CD4-positive, alpha-beta T cell treated with Interleukin-17A for 1 hour (primary cell): ENCODE measurements at places on chromosomes 16 and 17.

DNA sequence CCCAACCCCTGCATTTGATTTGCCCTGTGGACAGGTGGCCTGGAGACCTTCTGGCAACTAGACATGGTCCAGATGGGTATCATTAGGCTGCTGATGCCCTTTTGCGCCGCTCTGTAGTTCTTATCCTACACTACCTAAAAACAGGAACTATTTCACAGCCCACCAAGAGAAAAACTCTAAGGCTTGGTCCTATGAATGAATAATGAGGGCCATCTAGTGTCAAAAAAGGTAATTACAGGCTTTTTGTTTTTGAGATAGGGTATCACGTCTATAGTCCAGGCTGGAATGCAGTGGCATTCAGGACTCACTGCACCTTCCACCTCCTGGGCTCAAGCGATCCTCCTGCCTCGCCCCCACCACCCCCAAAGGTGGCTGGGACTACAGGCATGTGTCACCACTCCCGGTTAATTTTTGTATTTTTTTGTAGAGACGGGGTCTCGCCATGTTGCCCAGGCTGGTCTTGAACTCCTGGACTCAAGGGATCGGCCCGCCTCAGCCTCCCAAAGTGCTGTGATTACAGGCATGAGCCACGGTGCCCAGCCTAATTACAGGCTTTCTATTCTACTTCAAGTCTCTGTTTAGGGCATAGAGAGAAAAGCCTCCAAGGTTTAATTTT is 20.9 kb downstream of the COIL start:
- peak; percentile 74 for DNase-seq

- no peak for DNase-seq
Measured at GRCh38 chr16:50198802-50199403, 45.8 kb downstream of the TENT4B start.

GRCh38 chr16:6160871-6161270 is 1063.3 kb upstream of the EEF2KMT start:
- DNase-seq: no peak

- no peak for DNase-seq
Measured at GRCh38 chr17:41140360-41141131, at the start of gene KRTAP4-6. Gene KRTAP4-6 (minus strand): TSS chr17:41140544. CDS start chr17:41140487, 57 bp downstream.

GRCh38 chr17:60563743-60564142 is 36.2 kb upstream of the PPM1D start:
- DNase-seq: no peak

DNA sequence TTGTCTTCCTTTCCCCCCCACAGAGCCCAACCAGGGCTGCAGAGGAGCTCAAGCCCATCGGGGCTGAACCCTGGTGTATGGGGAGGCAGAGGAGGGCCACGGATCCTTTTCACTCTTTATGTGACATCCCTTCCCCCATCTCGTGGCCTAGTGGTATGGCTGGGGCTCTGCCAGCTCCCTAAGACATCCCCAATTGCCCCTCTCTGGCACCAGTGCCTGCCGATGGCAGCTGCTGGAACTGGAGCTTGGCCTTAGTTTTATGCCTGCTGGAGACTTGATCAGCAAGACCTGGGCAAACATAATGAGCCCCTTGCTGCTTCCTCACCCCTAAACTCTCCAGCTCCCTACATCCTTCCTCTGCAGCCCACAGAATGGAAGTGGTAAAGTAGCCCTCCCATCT is 8.0 kb upstream of the TOP2A start:
- no peak for DNase-seq

GRCh38 chr17:2136241-2136640 is 81.3 kb downstream of the HIC1 start:
- DNase-seq: no peak

GRCh38 chr16:51151435-51151960 is 428 bp upstream of the SALL1 start:
- no peak for DNase-seq

GRCh38 chr17:60355663-60356594 is 36.0 kb downstream of the USP32 start:
- no peak for DNase-seq

DNA sequence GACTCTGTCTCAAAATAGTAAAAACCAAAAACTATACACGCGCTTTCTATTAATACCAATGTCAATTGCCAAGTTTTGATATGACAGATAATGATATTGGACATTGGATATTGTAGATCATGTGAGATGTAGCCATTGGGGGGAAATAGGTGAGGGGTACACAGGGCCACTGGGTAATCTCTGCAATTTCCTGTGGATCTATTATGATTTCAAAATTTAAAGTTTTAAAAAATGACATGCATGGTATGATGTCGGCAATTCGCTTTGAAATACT is 266.0 kb downstream of the PARN start:
- no peak for DNase-seq

DNA sequence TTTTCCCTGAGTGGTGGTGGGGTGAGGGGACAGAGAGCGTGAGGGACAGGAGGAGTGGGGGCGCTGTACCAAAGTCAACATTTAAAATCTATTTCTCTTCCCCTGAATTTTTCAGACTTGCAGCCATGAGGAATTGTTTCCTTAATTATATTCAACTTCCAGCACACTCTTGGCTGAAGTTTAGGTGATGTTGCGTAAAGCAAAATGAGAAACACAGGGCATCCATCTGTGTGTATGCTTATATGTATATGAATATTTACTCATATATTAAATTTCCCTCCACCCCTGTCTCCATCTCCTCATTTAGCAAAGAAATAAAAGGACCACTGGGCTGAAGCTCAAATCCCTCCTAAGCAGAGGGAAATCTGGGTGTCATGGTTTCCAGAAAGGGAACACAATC is 218.1 kb downstream of the XYLT1 start:
- no peak for DNase-seq

DNA sequence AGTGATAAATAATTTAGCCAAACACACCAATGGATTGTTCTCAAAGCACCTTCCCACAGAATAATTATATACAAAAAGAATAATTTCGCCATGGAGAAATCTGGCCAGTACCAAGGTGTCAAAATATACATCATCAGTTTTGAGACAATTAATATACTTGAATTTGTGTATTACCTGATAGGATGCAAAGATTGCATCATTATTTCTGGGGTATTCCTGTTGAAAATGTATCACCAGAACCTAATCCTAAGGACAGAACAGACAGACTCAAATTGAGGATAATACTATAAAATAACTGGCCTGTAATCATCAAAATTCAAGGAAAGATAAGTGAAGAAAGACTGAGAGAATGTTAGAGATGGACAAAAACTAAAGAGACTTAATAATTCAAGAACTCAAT is 111.9 kb downstream of the MRTFB start:
- DNase-seq: no peak

GRCh38 chr17:75047398-75048098 is 523 bp downstream of the KCTD2 start:
- no peak for DNase-seq

DNA sequence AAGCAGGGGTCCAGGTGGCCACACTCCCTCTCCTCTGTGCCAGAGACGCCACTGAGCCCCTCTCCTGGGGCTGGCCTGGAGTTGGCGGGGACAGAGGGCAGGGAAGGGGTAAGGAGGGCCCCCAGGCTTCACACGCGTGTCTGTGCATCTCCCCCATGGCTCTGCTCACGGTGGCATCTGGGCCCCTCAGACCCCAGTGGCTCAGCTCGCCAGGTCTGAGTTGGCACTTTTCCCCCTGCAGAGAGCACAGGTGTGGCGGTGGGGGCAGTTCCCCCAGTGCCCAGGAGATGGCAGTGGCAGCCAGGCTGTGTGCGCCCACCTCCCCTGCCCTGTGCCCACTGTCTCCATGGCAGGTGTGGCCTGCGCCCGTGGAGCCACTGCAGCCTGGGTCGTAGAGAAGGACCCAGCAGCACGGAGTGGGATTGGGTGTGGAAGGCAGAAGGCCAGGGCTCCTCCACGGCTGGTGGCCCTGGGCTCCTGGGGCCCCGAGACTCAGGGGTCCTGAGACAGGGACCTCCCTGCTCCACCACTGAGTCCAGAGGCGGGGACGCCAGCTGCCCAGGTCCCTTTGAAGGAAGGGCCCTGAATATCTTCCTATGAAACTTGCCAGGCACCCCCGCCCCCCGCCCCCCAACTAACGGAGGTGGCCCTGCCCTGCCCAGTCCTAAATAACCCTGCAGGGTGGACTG is 4.3 kb upstream of the APRT start:
- peak; percentile 61 for DNase-seq

DNA sequence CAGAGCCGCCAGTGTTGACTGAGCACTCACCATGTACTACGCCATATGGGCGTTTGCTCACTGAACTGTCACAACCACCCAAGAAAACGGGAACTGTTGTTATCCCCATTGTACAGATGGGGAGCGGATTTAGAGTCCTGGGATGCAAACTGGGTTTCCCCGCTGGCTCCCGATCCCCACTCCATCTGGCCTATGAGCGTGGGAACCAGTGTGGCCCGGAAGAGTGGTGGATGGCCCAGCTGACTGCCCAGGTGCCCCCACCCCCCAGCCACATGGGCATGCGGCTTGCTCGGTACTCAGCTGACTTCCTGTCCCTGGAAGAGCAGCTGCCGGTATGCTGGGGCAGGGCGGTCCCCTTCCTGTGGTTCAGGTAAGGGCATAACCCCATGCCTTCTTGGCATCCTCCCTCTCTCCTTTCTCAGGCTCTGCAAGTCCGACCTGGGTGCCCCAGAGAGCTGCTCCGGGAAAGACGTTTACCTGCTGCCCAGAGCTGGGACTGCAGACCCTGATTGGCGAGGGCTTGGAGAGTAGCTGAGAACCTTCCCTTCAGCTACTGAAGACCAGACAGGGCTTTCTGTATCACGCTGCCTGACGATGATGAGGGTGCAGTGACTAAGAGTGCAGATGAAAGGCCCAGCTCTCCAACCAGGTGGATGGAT is 16.2 kb downstream of the SOCS3 start:
- peak; percentile 84 for DNase-seq
